IPS DF 6.9 (cell line): ENCODE measurements at places on chromosomes 3 and 15.

GRCh38 chr3:22730701-22731100 lies 472.4 kb upstream of the UBE2E2 start:
- no peak overlapping the region for H3K27ac ChIP-seq
- no peak for DNase-seq
- H3K4me1 ChIP-seq, result no peaks in the 10 kb centered on the region
- no peak overlapping the region for H3K4me3 ChIP-seq
- no peaks in the 10 kb centered on the region for H3K36me3 ChIP-seq

DNA sequence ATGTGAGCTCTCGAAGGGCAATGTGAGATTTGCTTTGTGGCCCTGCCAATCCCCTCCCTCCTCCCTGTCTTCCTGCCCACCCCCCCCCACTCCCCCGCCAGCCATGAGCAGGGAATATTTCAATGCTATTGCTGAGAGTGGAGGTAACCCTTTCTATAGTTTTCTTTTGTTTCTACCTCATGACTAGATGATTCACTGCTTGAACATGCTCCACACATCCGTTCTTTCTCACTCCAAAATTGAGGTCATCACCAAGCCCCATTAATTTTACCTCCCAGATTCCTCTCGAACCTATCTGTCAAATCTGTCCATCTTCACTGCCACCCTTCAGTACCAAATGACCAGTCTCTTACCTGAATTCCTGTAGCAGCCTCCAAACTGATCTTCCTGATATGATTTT lies 12.2 kb downstream of the ZNF774 start:
- H3K36me3 ChIP-seq, result no peaks in the 10 kb centered on the region
- H3K27me3 ChIP-seq, result no peaks in the 10 kb centered on the region
- no peak overlapping the region for H3K4me3 ChIP-seq
- no peaks in the 10 kb centered on the region for H3K4me1 ChIP-seq

DNA sequence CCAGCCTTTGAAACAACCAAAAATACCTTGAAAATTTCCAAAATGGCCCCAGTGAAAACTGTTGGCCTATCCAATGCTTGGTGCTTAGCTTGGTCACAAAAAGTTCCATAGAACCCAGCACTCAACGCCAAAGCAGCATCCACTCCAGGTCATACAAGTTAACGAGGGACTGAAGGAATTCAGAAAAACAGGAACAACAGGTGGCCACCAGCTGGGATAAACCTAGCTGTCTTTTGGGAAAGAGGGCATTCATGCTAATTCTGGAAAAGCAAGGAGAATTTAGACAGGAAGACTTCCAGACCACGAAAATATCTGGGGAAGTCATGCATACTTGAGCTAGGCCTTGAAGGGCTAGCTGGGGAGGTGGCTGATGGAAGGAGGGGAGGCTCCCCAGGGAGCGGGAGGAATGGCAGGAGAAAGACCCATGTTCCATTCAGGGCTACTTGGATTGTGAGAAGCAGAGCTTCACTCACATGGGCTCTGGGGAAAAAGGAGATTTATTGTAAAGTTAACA lies 28.6 kb downstream of the COLQ start:
- no peak overlapping the region for H3K4me3 ChIP-seq
- H3K36me3 ChIP-seq, result no peaks in the 10 kb centered on the region
- H3K4me1 ChIP-seq, result peaks cover 3% of the 10 kb centered on the region
- no peak for DNase-seq
- no peaks in the 10 kb centered on the region for H3K27me3 ChIP-seq

GRCh38 chr15:51126842-51127241 lies 32.1 kb upstream of the TNFAIP8L3 start:
- no peaks in the 10 kb centered on the region for H3K36me3 ChIP-seq
- no peak overlapping the region for H3K27ac ChIP-seq
- no peaks in the 10 kb centered on the region for H3K27me3 ChIP-seq
- no peak for DNase-seq

- DNase-seq, result no peak
- no peaks in the 10 kb centered on the region for H3K36me3 ChIP-seq
- no peaks in the 10 kb centered on the region for H3K27me3 ChIP-seq
- no peak overlapping the region for H3K27ac ChIP-seq
- 0 out of 2 replicates have a peak, but pooled peaks cover 1% of the 10 kb centered on the region for H3K4me1 ChIP-seq
Measured at GRCh38 chr15:81281766-81282605, 42.0 kb downstream of the STARD5 start.

- no peak overlapping the region for H3K27ac ChIP-seq
- no peaks in the 10 kb centered on the region for H3K27me3 ChIP-seq
- no peaks in the 10 kb centered on the region for H3K36me3 ChIP-seq
- DNase-seq, result no peak
- peaks cover 2% of the 10 kb centered on the region; the same call in 1 of the 2 replicates for H3K4me1 ChIP-seq
Measured at GRCh38 chr3:31968369-31968926, 12.6 kb downstream of the OSBPL10 start.

GRCh38 chr3:72655131-72655551 lies 193.1 kb downstream of the SHQ1 start:
- H3K4me3 ChIP-seq, result no peak overlapping the region
- H3K27ac ChIP-seq, result no peak overlapping the region
- H3K4me1 ChIP-seq, result no peaks in the 10 kb centered on the region
- no peaks in the 10 kb centered on the region for H3K36me3 ChIP-seq
- DNase-seq, result peak; percentile 77

DNA sequence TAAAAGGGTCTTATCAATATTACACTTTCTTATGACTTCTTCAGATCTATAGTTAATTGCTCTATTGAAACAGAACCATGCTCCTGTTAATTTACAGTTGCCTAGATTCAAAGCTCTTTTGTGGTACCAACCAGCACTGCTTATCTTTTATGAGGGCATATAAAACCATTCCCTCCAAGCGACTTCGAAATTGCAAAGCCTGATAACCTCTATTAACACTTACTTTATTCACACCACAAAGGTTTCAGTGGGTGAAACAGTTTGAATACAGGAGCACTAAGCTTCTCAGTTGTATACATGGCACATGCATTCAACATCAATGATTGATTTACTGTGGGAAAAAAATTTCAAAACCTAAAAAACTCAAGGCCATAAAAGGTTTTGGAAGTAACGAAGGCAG lies 74.9 kb upstream of the PPIB start:
- no peak overlapping the region for H3K27ac ChIP-seq
- H3K4me3 ChIP-seq, result no peak overlapping the region
- no peaks in the 10 kb centered on the region for H3K27me3 ChIP-seq

DNA sequence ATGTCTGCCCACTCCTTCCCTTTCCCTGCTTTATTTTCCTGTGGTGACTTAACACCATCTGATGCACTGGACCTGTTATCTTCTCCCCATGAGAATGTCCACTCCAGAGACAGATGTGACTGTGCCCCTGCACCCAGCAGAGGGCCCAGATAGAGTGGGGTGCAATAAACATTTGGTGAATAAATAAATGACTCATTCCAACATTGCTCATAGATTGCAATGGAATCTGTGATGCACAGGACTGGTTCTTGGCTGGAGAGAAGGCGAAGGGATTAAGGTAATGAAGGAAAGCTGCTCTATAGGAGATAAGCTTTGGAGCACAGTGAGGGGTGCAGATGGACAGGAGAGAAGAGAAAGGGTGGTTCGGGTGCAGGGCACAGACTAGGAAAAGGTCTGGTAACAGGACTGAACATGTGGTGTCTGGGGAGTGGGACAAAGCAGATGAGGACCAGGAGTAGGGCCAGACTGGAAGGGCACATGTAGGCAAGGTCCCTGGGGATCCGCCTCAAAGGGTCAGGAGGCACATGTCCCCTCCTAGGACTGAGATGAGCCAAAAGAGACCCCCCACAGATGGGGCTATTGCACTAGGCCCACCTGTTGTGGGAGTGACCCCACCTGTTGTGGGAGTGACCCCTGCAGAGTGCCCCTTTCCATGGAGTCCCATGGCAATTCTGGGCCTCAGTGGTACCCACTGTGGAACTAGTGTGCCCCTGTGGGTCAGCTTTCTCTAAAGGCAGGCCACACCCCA lies 17.5 kb upstream of the POC1A start:
- H3K36me3 ChIP-seq, result no peaks in the 10 kb centered on the region
- 0 out of 2 replicates have a peak, but pooled peaks cover 1% of the 10 kb centered on the region for H3K4me1 ChIP-seq
- no peak overlapping the region for H3K27ac ChIP-seq
- no peak for DNase-seq

DNA sequence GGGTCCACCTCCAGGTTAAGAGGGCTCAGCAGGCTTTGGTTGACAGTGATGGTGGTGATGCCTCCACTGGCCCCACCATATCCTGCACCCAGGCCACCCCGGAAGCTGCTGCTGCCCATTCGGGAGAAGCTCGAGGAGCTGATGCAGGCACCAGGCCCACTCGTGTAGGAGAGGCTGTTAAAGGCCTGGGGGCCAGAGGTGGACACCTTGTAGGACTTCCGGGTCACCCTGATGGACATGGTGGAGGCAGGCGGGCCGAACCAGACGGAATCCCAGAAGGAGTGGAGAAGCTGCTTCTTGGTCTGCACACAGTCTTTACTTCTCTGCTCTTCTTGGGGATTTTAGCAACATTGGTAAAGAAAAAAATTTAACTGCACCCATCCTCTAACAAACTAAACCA lies 65.2 kb upstream of the CDAN1 start:
- H3K27ac ChIP-seq, result no peak overlapping the region
- no peaks in the 10 kb centered on the region for H3K36me3 ChIP-seq
- H3K4me3 ChIP-seq, result no peak overlapping the region
- no peaks in the 10 kb centered on the region for H3K27me3 ChIP-seq
- no peak for DNase-seq

DNA sequence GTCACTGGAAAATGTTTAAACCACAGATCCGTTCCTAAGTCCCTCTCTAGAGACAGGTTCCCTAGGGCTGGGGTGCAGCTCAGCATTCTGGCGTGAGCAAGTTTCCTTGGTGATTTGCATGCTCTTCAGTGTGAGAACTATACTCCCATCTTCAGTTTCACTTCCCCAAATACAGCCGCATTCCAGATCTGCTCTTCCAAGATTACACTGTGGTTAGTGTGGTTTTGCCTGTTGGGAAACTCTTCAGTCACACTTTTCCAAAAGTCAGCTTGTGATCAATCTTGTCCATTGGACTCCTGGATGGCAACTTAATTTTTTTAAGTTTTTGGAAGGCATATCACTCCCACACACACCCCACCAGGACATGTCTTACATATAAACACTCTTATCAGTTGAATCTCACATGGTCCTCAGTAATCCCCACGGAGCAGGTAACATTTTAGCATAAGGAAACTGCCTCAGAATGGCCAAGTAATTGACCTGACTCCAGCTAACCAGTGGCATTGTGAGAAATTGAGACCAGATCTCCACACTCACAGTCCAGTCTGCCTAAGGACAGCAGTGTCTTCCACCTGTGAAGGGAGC lies 33.5 kb upstream of the PTPN23 start:
- no peak overlapping the region for H3K27ac ChIP-seq
- H3K27me3 ChIP-seq, result no peaks in the 10 kb centered on the region
- DNase-seq, result no peak
- H3K4me3 ChIP-seq, result no peak overlapping the region
- H3K4me1 ChIP-seq, result no peaks in the 10 kb centered on the region

- no peak overlapping the region for H3K27ac ChIP-seq
- H3K4me3 ChIP-seq, result no peak overlapping the region
- no peaks in the 10 kb centered on the region for H3K36me3 ChIP-seq
- no peak for DNase-seq
- no peaks in the 10 kb centered on the region for H3K27me3 ChIP-seq
Measured at GRCh38 chr15:77865106-77865610, 212.4 kb downstream of the TBC1D2B start.

DNA sequence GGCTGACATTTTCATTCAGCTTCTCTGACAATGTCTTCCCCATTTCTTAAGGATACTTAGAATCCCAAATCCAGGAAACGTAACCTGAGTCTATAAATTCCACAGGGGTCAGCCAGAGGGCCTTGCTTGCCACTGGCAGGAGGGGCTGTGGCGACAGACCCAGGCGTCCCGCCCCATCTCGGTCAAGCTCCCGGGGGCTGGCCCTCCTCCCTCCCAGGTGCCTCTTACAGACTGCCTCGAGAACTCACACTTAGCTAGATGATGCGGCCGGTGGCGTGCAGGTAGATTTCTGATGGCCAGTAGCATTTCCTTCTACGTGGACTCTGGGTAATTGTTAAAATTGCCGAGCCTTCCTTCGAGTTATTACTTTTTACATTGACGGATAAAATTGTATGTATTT lies 172.5 kb downstream of the NSMCE3 start:
- no peak overlapping the region for H3K4me3 ChIP-seq
- H3K27ac ChIP-seq, result no peak overlapping the region
- H3K4me1 ChIP-seq, result peaks cover 2% of the 10 kb centered on the region

DNA sequence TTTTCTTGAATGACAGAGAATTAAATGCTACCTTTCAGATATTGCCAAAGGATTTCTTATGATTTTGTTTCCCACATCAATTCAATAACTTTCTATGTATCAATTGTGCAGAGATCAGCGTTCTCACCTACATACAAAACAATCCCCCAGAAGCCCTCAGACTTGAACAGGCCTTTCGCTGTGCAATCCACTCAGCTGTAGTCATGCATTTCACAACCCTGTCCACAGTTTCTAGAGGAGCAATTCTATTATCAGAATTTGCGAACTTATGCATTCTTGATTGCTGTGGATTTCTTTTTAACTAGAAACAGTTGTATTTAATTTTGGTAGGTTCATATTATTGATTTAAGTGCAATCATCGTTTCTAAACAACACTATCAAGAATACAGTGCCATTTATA lies 13.7 kb upstream of the ALCAM start:
- H3K4me3 ChIP-seq, result no peak overlapping the region
- no peak for DNase-seq
- no peak overlapping the region for H3K27ac ChIP-seq
- no peaks in the 10 kb centered on the region for H3K36me3 ChIP-seq
